ENCODE measurements at places on chromosomes 11 and 22.

GRCh38 chr11:122375687-122376399 lies 259.8 kb upstream of the BLID start:
- peak; percentile 30 for DNase-seq

DNA sequence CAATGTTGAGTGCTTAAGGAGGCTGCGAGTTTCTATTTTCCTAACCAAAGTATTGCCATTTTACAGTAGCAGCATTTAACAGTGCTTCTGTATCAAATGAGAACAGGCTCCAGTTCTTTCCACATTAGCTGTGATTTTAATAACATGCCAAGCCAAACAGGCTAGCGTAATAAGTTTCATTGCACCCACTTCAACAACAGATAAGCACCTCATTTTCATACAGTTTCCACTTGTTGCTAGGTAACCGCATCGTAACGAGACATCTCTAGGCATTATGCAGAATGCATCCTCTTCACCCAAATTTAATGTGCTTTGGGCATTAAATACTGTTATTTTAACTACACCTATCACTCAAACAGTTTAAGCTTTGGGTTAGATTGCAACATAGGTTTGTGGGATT lies 79.0 kb downstream of the CADM1 start:
- DNase-seq = no peak

- no peak for DNase-seq
Measured at GRCh38 chr11:88293931-88294330, 43.6 kb downstream of the CTSC start.

DNA sequence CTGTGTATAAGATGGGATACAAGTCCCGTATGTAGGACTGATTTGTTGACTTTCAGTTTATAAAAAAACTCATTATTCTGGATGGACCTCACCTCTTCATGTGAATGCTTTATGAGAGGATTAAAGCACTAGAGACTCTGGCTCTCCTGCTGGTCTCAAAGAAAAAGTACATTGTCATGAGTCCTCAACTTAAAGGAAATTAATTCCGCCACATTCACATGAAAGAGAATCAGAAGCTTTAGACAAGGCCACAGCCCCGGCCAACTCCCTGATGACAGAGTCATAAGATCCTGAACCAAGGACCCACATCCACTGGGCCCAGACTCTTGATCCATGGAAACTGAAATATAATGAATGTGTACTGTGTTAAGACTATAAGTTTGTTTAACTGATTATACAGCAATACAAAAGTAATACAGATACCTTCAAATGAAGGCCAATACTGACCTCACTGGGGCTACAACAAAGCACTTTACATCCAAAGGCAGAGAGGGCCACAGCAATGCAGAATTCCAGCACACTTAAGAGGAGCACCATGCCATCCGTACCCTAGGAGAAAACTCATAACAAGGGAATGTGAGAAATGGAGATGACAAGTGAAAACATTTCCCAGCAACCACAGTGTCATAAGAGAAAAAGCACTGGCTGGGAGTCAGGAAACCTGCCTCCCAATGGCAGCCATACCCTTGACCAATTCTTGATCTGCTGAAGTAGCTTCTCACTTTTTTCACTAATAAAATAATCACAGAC lies 25.4 kb upstream of the MS4A6A start:
- DNase-seq = no peak

DNA sequence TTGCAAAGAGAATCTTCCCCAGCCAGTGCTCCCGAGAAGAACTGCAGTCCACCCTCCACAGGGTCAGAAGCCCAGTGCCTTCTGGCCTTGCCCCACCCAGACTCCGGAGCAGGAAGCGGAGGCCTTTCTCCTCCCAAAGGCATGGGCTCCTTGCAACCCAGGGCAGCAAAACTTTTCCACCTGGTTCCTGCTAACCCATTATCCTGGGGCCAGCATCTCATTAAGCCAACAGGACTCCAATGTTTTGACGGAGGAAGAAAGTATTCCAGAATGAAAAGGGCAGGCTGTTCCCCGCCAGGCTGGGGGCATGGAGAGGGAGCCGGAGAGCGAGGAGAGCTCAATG lies 88.1 kb downstream of the RTL6 start:
- DNase-seq = no peak

GRCh38 chr11:73237471-73238290 lies 19.6 kb downstream of the P2RY2 start:
- no peak for DNase-seq

DNA sequence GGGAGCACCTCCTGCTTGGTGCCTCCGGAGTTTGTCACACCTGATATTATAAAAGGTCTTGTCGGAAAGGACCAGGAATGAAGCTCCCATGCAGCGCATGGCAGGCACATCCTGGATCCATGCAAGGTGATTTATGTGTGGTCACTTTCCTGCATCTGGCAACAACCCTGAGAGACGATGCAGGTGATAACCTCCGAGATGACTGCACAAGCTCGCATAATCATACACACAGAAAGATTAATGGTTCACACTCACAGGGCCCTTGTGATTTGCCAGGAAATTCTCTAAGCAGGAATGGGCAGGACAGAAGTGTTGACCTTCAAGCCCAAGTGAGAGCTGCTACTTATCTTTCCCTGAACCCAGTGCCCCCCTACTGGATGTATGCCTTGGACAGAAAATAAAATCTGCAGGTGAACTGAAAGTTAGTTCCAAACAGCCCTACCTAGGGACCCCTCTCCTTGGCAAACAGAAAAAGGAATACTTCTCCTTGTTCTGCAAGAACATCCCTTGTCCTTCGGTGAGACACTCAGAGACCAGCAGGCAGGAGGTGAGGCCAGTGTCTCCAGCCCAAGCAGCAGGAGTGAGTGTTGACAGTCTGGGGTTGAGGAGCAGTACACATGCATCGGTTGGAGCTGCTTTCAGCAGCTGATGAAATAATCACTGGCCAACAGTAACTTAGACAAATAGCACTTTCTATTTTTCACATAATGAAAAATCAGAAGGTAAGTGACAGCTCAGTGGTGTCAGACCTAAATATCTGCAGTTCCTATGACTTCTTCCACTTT lies 619.4 kb upstream of the B3GAT1 start:
- no peak for DNase-seq

- DNase-seq = no peak
Measured at GRCh38 chr11:33703788-33704187, 3.2 kb upstream of the C11orf91 start.

- no peak for DNase-seq
Measured at GRCh38 chr11:127393460-127393997, 393.0 kb upstream of the KIRREL3 start.

GRCh38 chr22:45682064-45682463 lies 10.4 kb downstream of the ATXN10 start:
- DNase-seq = no peak

DNA sequence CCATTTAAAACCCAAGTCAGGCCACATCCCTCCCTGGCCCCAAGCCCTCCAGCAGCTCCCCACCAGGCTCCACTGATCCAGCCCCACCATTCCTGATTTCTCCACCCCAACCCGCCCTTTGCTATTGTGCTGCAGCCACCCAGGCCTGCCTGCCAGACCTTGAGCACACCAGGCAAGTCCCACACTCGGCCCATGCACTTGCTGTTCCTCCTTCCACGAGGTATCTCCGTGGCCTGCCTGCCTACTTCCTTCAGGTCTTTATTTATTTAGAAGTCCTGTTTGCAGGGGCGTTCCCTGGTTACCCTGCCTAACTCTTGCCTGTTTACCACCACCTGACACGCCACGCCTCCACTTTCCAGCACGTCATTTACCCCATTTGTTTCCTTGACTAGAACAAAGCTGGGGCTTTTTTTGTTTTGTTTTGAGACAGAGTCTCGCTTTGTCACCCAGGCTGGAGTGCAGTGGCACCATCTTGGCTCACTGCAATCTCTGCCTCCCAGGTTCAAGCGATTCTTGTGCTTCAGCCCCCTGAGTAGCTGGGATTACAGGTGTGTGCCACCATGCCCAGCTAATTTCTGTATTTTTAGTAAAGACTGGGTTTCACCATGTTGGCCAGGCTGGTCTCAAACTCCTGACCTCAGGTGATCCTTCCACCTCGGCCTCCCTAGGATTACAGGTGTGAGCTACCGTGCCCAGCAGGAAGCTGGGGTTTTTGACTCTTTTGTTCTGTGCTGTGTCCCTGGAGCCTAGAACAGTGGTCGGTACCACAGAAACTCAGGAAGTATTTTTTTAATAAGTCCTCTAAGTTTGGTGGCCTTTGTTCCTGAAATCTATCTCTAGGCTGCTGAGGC lies 6.7 kb downstream of the CENPM start:
- peak; percentile 99 for DNase-seq

DNA sequence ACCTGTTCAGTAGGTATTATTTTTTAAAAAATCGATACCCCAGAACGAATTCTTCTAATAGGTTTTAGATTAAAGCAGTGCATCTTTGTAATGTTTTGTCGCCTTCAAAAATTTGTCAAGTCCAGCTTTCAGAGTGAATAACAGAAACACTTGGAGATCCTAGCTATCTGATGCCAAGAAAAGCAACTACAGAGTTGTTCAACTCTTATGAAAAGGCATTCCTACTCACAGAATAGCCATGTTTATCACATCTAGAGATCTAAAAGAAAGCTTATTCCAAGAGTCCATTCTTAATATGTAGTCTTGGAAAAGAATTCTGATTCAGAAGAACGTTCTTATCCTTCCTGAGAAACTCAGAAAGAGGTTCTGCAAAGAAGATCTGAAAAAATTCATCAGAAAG lies 268.5 kb downstream of the TTC28 start:
- DNase-seq = no peak

GRCh38 chr22:20206709-20207215 lies 55.9 kb upstream of the CCDC188 start:
- peak; percentile 45 for DNase-seq

DNA sequence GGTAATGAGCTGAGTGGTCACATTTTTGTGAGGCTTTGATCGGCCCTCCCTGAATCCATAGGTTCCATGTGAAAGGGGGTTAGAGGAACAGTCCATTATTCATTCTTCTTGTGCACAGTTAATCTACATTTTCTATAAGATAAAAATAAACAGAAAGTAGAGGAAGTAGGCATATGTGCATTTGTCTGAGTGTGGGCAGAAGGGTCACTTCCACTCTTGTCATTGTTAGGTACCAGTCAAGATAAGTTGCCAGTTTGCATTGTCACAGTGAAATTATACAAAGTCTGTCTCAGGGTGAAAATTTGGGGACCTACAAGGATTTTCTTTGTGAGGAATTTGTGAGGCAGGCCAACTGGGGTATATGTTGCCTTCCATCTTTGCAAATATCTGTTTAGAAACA lies 4.6 kb upstream of the APOL4 start:
- DNase-seq = no peak

DNA sequence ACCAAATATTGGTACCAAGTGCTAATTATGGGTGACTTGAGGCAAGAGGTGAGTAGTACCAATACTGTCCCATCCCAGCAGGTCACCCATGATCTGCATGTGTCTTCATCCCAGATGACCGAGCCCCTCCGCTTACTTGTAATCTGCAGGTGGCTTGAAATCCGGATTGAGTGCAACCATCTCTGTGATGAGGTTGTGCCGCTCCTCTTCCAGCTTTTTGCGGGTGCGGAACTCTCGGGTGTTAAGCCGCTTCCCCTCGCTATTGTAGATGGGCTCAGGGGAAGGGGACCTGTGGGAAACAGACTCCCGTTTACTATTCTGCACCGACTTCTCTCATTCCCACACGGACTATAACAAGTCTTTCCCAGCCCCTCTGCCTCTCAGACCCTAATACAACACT lies 8.2 kb downstream of the SF1 start:
- no peak for DNase-seq
